ENCODE measurements at places on chromosomes 6 and 20.
A peak's percentile ranks its signal among the peaks of the same experiment; 100 is the strongest.

GRCh38 chr6:14077193-14077867 lies 40.2 kb upstream of the CD83 start:
- no peak for DNase-seq

GRCh38 chr20:8932192-8933165 lies 136.4 kb upstream of the PLCB4 start:
- no peak for DNase-seq

DNA sequence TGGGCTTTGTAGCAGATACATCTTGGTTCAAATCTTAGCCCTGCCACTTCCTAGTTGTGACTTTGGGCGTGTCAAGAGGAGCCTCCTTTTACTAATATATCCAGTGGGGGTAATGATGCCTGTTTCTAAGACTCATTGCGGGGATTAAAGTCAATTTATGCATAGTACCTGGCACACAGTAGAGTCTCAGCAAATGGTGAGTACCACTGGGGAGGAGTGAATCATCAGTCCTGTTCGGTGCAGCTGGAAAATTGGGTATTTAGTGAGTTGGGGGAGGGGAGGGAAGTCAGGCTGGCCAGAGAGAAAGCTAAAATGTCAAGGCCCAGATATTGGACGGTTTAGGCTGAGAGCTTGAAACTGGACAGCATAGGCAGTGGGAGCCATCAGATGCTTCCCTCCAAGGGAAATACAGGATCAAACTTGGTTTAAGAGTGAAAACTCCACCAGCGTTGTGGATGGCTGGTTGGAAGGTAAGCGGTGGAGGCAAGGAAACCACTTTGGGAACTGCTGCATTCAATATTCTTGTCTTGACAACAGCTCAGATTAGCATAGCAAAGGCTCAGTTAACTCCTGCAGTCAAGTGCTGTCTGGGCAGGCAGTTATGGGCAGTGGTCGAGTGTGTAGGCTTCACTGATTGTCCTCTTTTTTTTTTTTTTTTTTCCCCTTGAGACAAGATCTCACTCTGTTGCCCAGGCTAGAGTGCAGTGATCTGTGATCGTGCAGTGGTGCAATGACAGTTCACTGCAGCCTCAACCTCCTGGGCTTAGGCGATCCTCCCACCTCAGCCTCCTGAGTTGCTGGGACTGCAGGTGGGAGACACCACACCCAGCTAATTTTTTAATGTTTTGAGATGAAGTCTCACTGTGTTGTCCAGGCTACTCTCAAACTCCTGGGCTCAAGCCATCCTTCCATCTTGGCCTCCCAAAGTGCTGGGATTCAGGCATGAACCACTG lies 12.9 kb downstream of the PPP1R16B start:
- DNase-seq = no peak

DNA sequence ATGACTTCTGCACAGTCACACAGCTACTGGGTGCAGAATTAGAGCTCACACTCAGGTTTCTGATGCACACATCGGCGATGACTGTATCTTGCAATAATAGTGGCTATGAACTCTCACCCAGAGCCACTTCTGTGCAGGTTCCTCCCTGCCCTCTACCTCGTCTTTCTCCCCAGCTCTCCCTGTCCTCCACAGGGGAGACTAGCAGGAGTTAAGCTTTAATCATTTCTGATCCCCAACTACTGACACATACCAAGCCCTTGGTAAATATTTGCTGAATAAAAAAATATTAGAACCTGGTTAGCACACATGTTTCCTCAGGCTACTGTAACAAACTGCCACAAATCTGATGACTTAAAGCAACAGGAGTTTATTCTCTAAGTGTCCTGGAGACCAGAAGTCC lies 222.7 kb upstream of the FOXA2 start:
- no peak for DNase-seq

- DNase-seq = no peak
These were observed 10.3 kb upstream of the CYP24A1 start for GRCh38 chr20:54184071-54184470.

DNA sequence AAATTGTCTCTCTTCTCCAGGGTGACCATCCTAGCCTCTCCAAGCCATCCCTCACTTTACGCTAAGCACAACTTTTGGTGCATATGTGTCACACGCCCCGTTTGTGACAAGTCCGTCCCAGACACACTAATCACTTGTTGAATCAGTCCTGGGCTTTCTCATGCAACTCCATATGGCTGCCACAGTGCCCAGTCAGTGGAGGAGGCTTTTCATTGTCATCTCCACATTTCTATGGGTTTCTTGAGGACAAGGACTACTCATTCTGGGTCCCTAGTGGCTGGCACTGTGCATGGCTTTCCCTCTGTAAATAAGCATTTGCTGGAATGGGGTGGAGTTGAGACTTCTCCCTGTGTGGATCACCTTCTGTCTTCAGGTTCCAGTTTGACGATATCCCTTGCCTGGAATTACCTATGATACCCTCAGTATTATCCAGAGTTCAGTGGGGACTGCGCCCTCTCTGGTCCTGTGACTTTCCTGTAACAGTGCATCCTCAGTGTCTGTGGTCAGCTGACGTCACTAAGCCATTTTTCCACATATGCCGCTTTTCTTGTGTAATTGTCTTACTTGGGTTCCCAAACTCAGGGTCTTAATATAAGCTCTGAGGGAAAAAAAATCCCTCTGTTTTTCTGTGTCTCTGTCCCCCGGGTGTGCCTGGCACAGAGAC lies 59.8 kb upstream of the MYL9 start:
- DNase-seq = no peak

GRCh38 chr20:48131581-48131980 lies 346.3 kb upstream of the SULF2 start:
- no peak for DNase-seq

GRCh38 chr6:19697744-19698290 lies 139.4 kb upstream of the ID4 start:
- DNase-seq = no peak

- DNase-seq = no peak
These were observed 251.1 kb downstream of the PHACTR1 start for GRCh38 chr6:12967686-12968085.

GRCh38 chr6:166052837-166053236 lies 114.8 kb downstream of the TBXT start:
- DNase-seq = no peak

GRCh38 chr6:55474382-55474781 lies 104.6 kb downstream of the HMGCLL1 start:
- DNase-seq = no peak

- no peak for DNase-seq
These were observed 402 bp downstream of the OSBPL2 start for GRCh38 chr20:62238569-62239277.

- no peak for DNase-seq
These were observed 101.6 kb upstream of the CARMIL1 start for GRCh38 chr6:25177500-25178028.

- peak; percentile 8 for DNase-seq
These were observed 117.1 kb upstream of the EEF1E1 start for GRCh38 chr6:8219352-8219943.

DNA sequence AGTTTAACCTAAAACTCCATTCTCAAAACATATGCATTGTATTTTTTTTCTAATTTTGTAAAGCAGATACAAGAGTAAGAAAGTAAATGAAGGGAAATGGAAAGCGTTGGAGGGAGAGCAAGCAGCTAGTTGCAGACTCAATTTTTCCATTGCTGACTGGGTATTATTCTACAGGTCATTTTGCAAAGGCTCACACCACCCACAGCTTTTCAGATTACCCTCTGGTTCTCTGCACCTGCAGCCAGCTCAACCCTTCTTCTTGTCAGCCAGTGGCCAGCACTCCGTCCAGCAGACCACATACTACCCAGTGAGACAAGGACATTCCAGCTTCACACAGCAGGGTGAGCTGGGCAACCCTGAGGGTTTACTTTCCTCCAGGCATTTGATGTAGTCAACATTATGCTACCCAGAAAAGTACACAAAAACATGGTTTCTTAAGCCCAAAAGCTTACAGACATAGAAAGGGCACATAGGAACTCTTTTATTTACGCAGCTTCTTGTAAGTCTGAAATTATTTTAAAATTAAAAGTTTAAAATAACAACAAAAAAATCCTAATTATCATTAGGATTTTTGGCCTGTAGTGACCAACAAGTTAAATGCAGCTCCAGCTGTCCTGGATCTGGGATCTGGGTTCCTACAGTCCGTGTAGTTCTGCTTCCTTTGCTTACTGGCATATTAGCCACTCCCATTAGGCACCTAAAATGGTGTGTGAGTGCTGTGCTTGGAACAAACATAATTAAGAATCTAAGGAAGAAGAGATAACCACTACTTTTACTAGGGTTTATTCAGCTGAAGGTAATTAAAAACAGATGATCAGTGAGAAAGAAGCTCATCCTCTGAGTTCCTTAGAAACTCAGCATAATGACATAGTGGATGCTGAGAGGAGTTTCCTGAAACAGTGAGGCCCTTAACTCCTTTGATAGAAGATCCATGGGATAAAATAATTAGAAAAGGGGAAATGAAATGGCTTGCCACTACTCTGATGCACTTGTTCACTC lies 185.3 kb downstream of the PKHD1 start:
- DNase-seq = no peak

GRCh38 chr20:9243986-9244385 lies 175.1 kb downstream of the PLCB4 start:
- no peak for DNase-seq

DNA sequence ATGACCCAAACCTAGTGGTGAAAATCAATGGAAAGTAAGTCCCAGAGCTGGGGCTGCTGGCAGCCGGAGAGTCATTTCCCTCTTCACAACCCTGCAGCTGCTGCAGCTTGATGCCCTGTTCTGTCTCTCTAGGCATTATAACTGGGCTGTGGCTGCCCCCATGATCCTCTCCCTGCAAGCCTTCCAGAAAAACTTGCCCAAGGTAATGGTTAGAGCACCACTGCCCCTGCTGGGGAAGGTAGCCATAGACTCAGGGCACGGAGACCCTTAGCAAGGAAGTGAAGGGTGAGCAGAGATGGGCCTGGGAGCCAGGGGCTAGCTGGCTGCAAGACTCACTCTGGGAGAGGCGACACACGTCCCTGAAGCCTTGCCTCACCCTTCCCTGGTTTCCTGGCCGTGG lies 12.0 kb downstream of the LPIN3 start:
- DNase-seq = no peak

DNA sequence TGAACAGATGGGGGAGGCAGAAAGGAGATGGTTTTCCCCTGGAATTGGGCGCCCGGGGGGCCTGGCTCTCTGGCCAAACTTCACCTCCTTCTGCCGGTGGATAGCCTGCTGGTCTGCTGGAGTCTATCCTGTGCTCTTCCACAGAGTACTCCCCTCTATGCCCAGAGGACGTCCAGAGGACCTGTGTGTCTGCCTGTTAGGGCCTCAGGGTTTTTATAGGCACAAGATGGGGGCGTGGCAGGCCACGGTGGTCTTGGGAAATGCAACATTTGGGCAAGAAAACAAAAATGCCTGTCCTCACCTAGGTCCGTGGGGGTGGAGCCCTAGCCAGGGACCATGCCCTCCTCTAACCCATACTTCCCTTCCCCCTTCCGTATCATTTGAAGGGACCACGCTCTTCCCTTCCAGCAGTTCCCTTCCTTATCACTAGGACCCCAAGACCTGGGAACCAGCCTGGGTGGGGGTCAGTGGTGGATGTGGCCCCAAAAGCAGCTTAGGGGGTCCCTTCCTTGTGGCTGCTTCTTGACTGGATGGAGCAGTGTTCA lies 53.6 kb upstream of the ZNF337 start:
- no peak for DNase-seq

DNA sequence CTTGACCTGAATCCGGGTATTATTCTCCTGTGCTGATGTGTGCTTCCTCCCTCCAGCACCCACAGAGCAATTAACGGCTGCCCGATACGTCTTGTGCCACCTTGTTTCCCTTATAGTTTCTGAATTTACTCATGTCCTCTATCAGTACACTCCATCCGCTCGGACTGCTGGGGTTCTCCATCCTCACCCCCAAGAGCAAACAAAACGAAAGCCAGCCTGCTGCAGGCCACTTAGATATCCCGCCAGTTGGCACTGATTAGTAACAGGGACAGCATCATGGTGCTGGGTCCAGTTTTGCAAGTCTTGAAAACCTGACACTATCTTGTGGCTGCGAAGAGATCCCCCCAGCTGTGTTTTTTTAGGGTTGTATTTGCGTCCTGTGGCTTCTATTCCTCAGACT lies 71.8 kb downstream of the SSR1 start:
- DNase-seq = no peak

GRCh38 chr6:104862456-104862855 lies 2.7 kb upstream of the HACE1 start:
- no peak for DNase-seq

- no peak for DNase-seq
These were observed 28.1 kb downstream of the ALDH8A1 start for GRCh38 chr6:134921721-134922261.

- DNase-seq = no peak
These were observed 84.3 kb upstream of the TMEM181 start for GRCh38 chr6:158475344-158476302.

- no peak for DNase-seq
These were observed 345.0 kb downstream of the PTPRT start for GRCh38 chr20:42844751-42845150.

GRCh38 chr6:36912586-36912985 lies 26.8 kb downstream of the C6orf89 start:
- peak; percentile 42 for DNase-seq

GRCh38 chr20:61184194-61184593 lies 67.9 kb upstream of the CDH4 start:
- no peak for DNase-seq

GRCh38 chr6:108650781-108651180 lies 90.1 kb downstream of the FOXO3 start:
- DNase-seq = no peak

GRCh38 chr6:41626917-41627316 lies 11.4 kb upstream of the MDFI start:
- no peak for DNase-seq

DNA sequence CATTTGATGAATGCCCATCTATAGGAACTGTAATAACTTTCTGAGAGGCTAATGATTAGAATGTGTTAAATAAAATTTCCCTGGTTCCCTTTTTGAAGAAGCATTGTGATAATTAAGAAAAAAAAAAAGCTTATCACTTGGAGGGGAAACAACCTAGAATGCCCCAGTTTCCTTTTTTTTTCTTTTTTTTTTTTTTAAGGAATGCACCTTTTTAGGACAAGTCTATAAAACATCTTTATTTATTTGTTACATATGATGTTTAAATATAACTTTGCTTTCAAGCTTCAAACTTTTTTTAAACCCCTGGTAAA lies 7.3 kb upstream of the MRPS10 start:
- DNase-seq = no peak

DNA sequence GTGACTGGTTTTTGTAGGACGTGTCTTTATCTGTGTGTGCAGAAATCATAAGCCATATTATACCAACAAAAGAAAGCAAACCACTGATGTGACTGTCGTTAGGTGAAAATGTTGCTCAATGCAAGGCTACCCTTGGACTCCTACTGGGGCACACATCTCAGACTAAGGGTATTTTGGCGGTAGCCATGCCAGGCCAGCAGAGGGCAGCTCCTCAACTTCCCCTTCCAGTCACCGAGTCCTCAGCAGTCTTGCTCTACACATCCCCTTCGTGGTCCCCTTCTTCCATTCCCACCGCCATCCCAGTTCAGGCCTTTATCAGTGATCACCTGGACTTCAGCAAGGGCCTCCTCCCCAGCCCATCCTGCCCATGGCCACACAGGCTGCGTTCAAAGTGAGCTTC lies 113.7 kb upstream of the GGTLC1 start:
- DNase-seq = no peak

GRCh38 chr6:170031684-170032121 lies 259.2 kb downstream of the DLL1 start:
- DNase-seq = no peak

Measured in T-helper 9 cell (primary cell).